ENCODE measurements at places on chromosomes 7 and 10. TPM values are rescaled to one million over a fixed set of nuclear protein-coding genes. Genes with fewer than 3 reads are reported as not detected.

Gene TMEM60
- total RNA-seq, result 6.7 TPM

GRCh38 chr10:104293781-104294321 is 24.9 kb downstream of the GSTO2 start:
- H3K4me3 ChIP-seq, result no peak overlapping the region
- H3K36me3 ChIP-seq, result no peaks in the 10 kb centered on the region
- peaks cover 12% of the 10 kb centered on the region for H3K27me3 ChIP-seq
- no peak for DNase-seq
- H3K27ac ChIP-seq, result no peak overlapping the region
- H3K4me1 ChIP-seq, result peaks cover 13% of the 10 kb centered on the region

- no peaks in the 10 kb centered on the region for H3K4me1 ChIP-seq
- no peaks in the 10 kb centered on the region for H3K36me3 ChIP-seq
- H3K27me3 ChIP-seq, result peaks cover 61% of the 10 kb centered on the region
- DNase-seq, result no peak
- H3K4me3 ChIP-seq, result no peak overlapping the region
These were observed 98.2 kb downstream of the FAM204A start for GRCh38 chr10:118243907-118244306.

Gene GPR146
- total RNA-seq, result 0.89 TPM

GRCh38 chr10:80684259-80684658 is 146.6 kb downstream of the SH2D4B start:
- DNase-seq, result no peak
- no peak overlapping the region for H3K27ac ChIP-seq
- H3K27me3 ChIP-seq, result peaks cover 12% of the 10 kb centered on the region
- no peaks in the 10 kb centered on the region for H3K4me1 ChIP-seq

DNA sequence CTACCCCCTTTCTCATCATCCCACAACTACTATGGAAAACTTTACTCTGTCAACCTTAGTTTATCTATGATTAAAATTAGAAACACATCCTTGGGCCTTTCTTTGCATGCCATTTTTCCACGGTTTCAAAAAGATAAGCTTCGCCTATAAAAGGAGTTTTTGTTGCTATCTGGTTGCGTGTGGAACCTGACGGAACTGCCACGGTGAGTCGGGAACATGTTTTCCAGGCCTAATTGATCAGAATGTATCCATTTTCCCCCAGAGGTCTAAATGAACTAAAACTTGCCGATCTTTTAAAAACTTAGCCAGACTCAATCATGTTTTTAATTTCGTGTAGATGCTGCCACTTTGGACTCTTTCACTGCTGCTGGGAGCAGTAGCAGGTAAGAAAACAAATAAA is at the start of gene PNLIP:
PNLIP (plus strand) TSS at position 176 of the 400 bp plus-strand sequence; CDS start at position 338, 162 bp downstream.
- H3K4me1 ChIP-seq, result no peaks in the 10 kb centered on the region
- DNase-seq, result no peak
- H3K27ac ChIP-seq, result no peak within 1 kb of the TSS

DNA sequence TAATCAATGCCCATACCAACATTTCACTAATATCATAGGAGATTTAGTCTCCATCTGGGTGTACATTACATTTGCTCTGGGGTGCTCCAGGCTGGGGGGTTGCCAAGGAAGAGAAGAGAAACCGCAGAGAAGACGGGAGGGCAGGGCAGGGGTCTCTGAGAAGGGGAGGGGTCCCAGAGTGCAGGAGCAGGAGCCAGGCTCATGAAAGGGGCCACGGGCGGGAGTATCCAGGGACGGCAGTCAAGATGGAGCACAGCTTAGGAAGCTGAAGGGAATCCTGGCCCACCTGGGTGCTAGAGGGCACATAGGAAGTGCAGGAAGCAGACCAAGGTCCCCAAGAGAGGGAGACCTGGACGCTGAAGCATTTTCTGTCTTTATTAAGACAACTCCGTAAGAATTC is 2.2 kb downstream of the LEP start:
- no peak overlapping the region for H3K27ac ChIP-seq
- DNase-seq, result no peak
- H3K27me3 ChIP-seq, result peaks cover 18% of the 10 kb centered on the region
- no peak overlapping the region for H3K4me3 ChIP-seq
- H3K36me3 ChIP-seq, result peaks cover 11% of the 10 kb centered on the region

DNA sequence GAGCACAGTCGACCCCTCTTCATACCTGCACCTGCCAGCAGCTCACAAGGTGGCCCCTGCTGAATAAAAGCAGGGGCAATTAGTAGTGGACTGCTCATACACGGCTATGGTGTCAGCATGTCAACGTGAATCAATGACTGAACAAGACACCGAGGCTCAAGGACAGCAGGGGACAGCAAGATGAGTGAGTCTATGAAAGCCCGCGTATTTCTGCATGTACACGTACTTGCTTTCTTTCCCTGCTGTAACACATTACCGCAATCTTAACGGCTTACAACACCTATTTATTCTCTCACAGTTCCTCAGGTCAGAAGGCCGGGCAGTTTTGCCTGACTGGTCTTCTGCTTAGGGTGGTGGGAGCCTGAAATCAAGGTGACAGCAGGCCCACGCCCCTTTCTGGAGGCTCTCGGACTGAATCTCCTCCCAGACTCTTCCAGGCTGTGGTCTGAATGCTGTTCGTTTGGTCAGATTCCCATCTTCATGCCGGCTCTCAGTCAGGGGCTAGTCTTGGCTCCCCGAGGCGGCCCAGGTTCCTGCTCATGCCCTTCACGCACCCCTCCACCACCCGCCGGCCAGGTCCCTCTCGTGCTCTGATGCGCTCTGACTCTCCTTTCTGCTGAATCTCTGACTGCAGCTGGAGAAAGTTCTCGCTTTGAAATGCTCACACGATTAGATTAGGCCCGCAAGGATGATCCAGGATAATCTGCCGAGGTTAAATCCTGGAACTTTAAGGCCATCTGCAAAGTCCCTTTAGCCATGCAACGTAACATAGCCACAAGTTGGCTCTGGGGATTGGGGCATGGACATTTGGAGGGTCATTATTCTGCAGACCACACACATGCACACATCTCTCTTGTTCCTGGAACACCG is 7.8 kb upstream of the PPP2R2D start:
- peaks cover 6% of the 10 kb centered on the region for H3K27me3 ChIP-seq
- H3K4me1 ChIP-seq, result peaks cover 21% of the 10 kb centered on the region
- peak overlapping the region; percentile 9 for H3K27ac ChIP-seq
- H3K36me3 ChIP-seq, result no peaks in the 10 kb centered on the region
- no peak for DNase-seq

Gene CCDC71L
- 28.0 TPM for total RNA-seq

DNA sequence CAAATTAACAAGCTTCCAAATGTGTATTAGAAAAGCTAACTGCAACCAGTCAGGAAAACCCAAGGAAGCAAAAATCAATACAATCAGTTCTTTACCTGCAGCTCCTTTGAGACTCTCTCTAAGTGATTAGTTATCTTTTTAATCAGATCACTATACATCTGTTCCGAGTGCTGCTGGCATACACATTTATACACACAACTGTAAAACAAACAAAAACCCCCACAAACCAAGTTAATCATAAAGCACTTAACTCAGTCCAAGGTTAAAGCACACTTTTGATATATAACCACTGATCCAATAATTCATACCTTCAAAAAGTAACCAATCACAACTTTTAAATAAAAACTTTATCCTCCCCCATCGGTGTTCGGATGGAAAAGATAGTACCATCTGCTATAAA is 25.6 kb downstream of the CACUL1 start:
- no peak for DNase-seq
- no peaks in the 10 kb centered on the region for H3K27me3 ChIP-seq
- H3K4me1 ChIP-seq, result peaks cover 38% of the 10 kb centered on the region
- H3K36me3 ChIP-seq, result no peaks in the 10 kb centered on the region
- H3K4me3 ChIP-seq, result peak overlapping the region; percentile 48

GRCh38 chr10:44576702-44577191 is 191.8 kb upstream of the CXCL12 start:
- H3K4me3 ChIP-seq, result no peak overlapping the region
- no peaks in the 10 kb centered on the region for H3K4me1 ChIP-seq
- H3K27me3 ChIP-seq, result no peaks in the 10 kb centered on the region
- no peaks in the 10 kb centered on the region for H3K36me3 ChIP-seq
- H3K27ac ChIP-seq, result no peak overlapping the region

DNA sequence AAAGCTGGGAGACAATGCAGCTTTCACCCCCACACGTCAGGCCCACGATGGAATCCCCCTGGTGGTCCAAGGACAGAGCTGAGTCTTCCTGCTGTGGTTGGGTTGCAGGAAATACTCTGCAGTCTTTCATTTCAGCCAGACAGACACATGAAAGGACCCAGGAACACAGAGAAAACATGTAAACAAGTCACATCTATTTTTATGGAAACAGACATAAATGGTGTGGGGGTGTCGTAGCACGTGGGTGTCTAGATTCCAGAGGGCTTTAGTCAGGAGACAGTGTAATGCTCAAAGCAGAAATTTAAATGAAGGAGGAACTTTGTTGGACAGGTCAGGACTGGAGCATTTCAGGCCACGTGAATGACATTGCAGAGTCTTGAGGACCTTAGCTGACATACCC is 444.6 kb downstream of the SUGCT start:
- H3K36me3 ChIP-seq, result no peaks in the 10 kb centered on the region
- no peak overlapping the region for H3K4me3 ChIP-seq

DNA sequence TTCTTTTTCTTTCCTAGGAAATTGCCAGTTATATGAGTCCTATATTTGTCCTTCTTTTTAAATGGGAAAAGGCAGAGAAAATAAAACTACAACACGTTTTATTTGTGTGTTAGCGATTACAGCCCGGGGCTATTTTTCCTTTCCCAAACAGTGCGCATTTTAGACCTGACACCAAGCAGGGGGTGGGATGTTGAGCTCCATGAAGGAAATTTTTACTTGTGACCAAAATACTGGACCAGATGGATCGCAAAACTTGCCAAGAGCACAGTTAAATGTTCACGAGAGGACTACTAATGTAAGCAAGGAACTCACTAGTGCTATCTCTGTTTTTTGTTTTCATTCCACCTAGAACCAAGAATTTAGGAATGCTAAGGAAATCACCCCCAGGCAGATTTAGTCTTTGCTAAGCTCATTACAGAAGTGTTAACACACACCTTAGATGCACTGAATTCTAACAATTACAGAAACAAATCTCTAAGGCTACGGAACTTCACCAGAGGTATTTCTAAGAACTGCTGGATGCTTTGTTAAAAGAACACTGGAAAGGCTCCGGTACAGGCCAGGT is 114.8 kb downstream of the JAZF1 start:
- no peak for DNase-seq
- no peaks in the 10 kb centered on the region for H3K27me3 ChIP-seq
- peaks cover 46% of the 10 kb centered on the region for H3K4me1 ChIP-seq
- peak overlapping the region; percentile 45 for H3K27ac ChIP-seq
- no peak overlapping the region for H3K4me3 ChIP-seq

GRCh38 chr7:133763076-133763640 is 364.0 kb upstream of the LRGUK start:
- DNase-seq, result no peak
- H3K27ac ChIP-seq, result no peak overlapping the region
- H3K36me3 ChIP-seq, result peaks cover 4% of the 10 kb centered on the region
- no peak overlapping the region for H3K4me3 ChIP-seq
- no peaks in the 10 kb centered on the region for H3K27me3 ChIP-seq

DNA sequence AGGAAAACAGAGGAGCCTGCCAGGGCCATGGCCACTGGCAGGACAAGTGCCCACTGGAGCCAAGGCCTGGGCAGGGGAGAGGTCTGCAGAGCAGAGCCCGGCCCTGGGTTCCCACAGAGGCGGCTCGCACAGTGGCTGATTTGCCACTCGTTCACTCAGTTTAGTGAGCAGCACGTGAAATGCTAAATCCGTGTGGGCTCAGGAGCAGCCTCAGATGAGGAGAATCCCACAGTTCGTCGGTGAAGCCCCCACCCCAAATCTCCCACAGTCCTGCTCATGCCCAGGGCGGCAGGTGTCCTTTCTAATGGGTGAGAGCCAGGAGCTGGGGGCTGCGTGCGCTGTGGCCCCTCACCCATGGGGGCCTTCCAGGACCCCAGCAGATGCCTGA is 107.7 kb upstream of the FAM20C start:
- H3K4me3 ChIP-seq, result no peak overlapping the region
- DNase-seq, result no peak
- H3K27ac ChIP-seq, result no peak overlapping the region
- H3K36me3 ChIP-seq, result no peaks in the 10 kb centered on the region
- H3K27me3 ChIP-seq, result no peaks in the 10 kb centered on the region

- no peak for DNase-seq
- H3K27ac ChIP-seq, result peak overlapping the region; percentile 26
- no peaks in the 10 kb centered on the region for H3K27me3 ChIP-seq
- no peak overlapping the region for H3K4me3 ChIP-seq
- H3K4me1 ChIP-seq, result peaks cover 43% of the 10 kb centered on the region
These were observed 80.0 kb downstream of the SHH start for GRCh38 chr7:155732286-155732685.

DNA sequence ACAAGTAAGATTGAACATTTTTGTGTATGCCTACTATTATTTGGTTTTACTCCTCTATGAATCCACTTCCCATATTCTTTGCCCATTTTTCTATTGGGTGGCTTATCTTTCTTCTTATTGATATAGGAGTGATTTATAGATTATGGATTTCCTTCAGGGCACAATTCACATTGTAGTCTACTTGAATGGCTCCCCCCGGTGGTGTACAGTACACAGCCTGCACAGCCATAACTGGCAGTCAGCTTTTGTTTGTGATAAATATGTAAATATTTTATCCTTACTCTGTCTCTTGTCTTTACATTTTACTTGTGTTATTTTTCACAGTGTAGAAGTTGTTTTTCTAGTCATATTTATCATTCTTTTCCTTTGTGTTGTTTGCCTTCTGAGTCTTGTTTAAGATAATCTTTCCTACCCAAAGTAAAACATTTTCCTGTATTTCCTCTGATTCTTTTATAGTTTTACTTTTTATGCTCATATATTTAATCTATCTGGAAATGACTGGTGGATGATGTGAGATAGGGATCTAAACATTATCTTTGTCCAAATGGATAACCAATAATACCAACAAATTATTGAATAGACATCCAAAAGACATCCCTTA is 23.9 kb upstream of the CALD1 start:
- no peak for DNase-seq
- H3K4me1 ChIP-seq, result no peaks in the 10 kb centered on the region
- no peak overlapping the region for H3K27ac ChIP-seq
- peaks cover 18% of the 10 kb centered on the region for H3K27me3 ChIP-seq

Gene RRP12
- 40.1 TPM for total RNA-seq

DNA sequence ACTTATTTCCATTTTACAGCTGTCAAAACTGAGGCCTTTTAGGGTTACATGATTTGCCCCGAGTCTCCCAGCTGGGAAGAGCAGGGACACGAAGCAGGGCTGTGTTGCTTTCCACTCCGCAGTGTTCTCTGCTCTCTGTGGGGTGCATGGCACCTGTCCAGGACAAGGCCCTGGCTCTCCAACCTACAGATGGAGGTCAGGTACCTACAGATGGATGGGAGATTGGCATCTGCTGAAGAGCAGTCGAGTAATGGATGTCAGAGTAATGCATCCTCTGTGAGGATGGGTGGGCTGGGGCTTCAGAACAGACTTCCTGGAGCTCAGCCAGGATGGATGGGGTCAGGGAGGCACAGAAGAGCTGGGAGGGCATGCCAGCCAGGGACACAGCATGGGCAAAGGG is 85.0 kb downstream of the EMX2 start:
- no peaks in the 10 kb centered on the region for H3K4me1 ChIP-seq
- no peak for DNase-seq
- no peak overlapping the region for H3K4me3 ChIP-seq
- H3K27me3 ChIP-seq, result peaks cover 15% of the 10 kb centered on the region
- H3K27ac ChIP-seq, result no peak overlapping the region

All from natural killer cell treated with Interleukin-12 subunit alpha and Interleukin-12 subunit beta and Interleukin-15 and Interleukin-18, amount 100 ng/mL, for 72 hours (primary cell).